ENCODE measurements at places on chromosomes 7 and 10. TPM values are rescaled to one million over a fixed set of nuclear protein-coding genes. Genes with fewer than 3 reads are reported as not detected.

GRCh38 chr7:131955679-131956078 is 399.3 kb upstream of the PODXL start:
- no peaks in the 10 kb centered on the region for H3K36me3 ChIP-seq
- peaks cover 10% of the 10 kb centered on the region for H3K4me1 ChIP-seq
- no peaks in the 10 kb centered on the region for H3K27me3 ChIP-seq
- H3K27ac ChIP-seq: no peak overlapping the region
- DNase-seq: no peak

DNA sequence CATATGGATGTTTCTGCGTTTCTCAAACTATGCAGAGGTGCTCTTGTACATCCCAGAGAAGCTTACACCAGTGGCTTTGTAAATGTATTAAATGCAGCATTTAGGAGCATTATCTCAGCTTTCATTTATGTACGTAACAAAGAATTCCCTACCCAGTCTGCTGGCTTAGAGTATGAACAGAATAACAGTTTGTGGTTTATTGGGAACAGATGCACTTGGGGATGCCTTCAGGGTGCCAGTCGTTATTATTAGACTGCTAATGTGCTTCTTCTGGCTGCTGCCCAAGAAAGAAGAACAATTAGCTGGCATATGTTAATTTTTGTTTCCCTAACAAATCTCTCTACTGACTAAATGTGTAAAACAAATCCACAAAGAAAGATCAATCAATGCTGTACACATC is 241.9 kb downstream of the FOXP2 start:
- no peaks in the 10 kb centered on the region for H3K4me1 ChIP-seq
- H3K27ac ChIP-seq: no peak overlapping the region
- H3K27me3 ChIP-seq: peaks cover 5% of the 10 kb centered on the region
- no peaks in the 10 kb centered on the region for H3K36me3 ChIP-seq
- no peak overlapping the region for H3K4me3 ChIP-seq

DNA sequence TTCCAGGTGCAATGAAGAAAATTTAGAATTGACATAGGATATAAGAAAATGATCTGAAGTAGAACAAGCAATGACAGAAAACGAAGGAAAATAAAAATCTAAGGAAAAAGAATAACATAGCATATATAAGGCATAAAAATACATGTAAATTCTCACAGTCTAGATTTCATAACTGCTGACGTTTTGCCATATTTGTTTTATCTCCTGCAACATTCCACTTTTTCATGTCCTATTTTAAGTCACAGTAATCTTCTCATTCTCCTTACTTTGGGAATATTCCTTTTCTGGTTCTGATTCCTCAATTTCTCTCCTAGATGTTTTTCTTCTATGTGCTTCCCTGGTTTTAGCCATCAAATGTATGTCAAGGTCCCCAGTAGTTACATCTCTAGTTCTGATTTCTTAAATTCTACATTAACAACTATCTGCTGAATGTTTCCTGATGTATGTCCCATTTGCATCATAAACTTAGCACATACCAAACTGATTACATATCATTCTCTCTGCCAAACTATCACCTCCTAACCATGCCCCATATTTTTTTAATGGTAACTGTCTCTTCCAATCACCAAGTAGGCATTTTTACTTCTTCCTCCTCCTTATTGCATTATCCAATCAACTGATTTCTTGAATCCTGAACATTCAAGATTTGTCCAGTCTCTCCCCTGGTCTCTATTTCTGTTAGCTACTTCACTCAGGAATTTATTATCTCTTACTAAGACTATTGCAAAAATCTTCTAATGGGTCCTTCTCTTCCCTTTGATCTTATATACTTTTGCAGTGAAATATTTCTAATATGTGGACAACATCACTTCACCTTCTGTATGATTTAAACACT is 171.3 kb downstream of the DNAJC1 start:
- H3K27me3 ChIP-seq: no peaks in the 10 kb centered on the region
- no peaks in the 10 kb centered on the region for H3K36me3 ChIP-seq
- no peaks in the 10 kb centered on the region for H3K4me1 ChIP-seq
- H3K27ac ChIP-seq: no peak overlapping the region
- no peak overlapping the region for H3K4me3 ChIP-seq

DNA sequence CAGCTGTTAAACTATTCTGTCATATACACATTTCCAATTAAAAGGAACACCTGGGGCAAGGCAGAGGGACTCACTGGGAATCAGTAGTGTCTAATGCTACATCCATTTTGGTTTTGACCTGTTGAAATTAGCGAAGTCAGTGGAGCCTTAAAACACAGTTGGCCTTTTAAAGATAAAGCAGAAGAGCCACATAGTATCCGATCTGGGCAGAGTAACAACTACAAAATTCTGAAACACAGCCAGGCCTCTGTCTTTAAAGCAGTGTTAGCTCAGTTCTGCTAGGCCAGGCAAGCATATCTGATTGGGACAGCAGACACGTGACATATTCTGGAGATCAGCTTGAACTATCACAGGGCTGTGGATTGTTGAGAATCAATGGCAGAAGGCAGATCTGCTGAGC is 117.5 kb upstream of the WNT16 start:
- no peak overlapping the region for H3K27ac ChIP-seq
- no peaks in the 10 kb centered on the region for H3K4me1 ChIP-seq
- no peak for DNase-seq
- no peaks in the 10 kb centered on the region for H3K36me3 ChIP-seq

- H3K4me1 ChIP-seq: peaks cover 10% of the 10 kb centered on the region
- DNase-seq: no peak
- no peaks in the 10 kb centered on the region for H3K36me3 ChIP-seq
- H3K27me3 ChIP-seq: no peaks in the 10 kb centered on the region
Observed at GRCh38 chr7:29091715-29092114, 54.6 kb downstream of the CPVL start.

DNA sequence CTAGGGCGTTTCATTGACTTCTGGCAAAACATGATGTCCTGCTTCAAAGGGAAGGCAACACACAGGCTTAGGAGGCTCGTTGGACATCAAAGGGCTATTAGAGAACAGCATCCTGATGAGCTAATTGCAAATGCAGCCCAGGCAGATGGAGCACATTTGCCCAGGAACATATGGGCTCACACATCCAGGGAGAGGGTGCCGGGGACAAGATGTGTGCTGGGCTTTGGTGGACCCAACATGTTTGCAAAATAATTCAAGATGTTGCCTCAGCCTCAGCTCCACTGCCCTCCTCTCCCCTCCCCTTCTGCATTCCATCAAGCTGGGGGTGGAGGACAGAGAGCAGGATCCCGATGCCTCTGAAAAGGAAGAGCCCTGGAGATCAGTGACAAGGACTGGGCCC is 217.1 kb upstream of the ZMIZ1 start:
- H3K27me3 ChIP-seq: no peaks in the 10 kb centered on the region
- peaks cover 36% of the 10 kb centered on the region for H3K4me1 ChIP-seq
- DNase-seq: no peak
- H3K36me3 ChIP-seq: no peaks in the 10 kb centered on the region

DNA sequence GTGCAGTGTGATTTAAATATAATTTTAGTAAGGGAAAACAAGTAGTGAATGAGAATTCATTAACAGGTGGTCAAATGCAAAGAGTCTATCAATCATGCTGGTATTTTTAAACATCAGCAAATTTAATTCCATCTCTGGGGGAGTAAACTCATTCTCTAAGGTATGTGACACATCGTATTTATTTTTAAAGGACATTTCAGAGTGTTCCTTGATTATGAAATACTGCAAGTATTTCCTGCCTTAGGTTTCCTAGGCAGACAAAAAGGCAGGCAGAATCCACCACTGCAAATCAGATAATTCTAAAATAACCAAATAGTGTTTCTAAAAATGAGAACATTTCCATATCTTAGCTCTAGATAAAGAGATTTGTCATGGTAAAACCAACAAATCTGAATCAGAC is 193.8 kb downstream of the LRRTM3 start:
- no peaks in the 10 kb centered on the region for H3K4me1 ChIP-seq
- H3K27me3 ChIP-seq: no peaks in the 10 kb centered on the region
- DNase-seq: no peak
- no peak overlapping the region for H3K27ac ChIP-seq
- no peak overlapping the region for H3K4me3 ChIP-seq

- no peak overlapping the region for H3K27ac ChIP-seq
- no peaks in the 10 kb centered on the region for H3K4me1 ChIP-seq
- H3K36me3 ChIP-seq: no peaks in the 10 kb centered on the region
- H3K27me3 ChIP-seq: no peaks in the 10 kb centered on the region
- DNase-seq: no peak
- no peak overlapping the region for H3K4me3 ChIP-seq
Observed at GRCh38 chr10:119778776-119779445, 53.1 kb downstream of the INPP5F start.

DNA sequence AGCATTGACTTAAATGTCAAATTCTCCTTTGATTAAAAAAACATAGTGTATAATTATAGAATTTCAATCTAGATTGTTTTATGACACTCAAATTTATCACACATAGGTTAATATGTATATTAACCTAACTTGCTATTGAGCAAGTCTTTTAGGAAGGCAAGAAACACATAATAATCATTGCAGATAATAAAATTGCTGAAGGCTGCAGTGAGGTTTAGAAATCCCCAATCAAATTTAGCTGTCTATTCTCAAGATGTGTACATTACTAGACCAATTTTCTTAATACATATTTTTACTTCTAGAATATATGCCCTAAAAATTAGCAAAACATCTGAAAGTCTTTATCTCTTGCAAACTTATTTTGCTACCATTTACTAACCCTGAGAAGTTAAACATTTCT is 34.9 kb upstream of the SEMA3D start:
- H3K4me1 ChIP-seq: no peaks in the 10 kb centered on the region
- no peak overlapping the region for H3K4me3 ChIP-seq
- H3K27me3 ChIP-seq: no peaks in the 10 kb centered on the region
- H3K36me3 ChIP-seq: no peaks in the 10 kb centered on the region

- no peak for DNase-seq
- no peaks in the 10 kb centered on the region for H3K36me3 ChIP-seq
- H3K4me3 ChIP-seq: no peak overlapping the region
- no peaks in the 10 kb centered on the region for H3K27me3 ChIP-seq
- H3K4me1 ChIP-seq: peaks cover 3% of the 10 kb centered on the region
Observed at GRCh38 chr10:129627442-129627841, 160.4 kb downstream of the MGMT start.

DNA sequence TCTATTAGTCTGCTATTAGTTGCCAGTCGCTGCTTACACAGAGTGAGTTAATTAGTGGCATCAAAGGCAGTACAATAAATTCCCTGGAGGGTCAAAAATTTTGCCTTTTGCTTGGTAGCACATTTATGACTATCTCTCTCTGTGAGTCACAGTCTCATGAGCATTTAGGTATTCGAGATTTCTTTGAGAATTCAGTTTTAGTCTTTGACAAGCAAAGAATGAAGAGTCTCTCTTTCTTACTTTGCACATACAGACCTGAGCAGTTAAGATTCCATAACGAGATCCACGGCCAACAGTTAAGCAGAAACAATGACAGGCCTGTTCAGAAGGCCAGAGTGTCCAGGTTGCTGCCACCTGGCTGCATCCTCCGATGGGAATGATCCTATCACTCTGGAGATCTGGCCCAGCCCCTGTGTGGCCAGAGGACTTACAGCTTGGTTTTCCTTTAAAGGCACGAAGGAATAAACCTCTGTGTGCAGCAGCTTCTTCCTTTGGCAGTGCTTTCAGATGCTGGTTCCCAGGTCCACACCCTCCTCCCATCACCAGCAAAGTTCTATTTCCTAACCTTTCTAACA is 80.6 kb downstream of the GLI3 start:
- H3K36me3 ChIP-seq: no peaks in the 10 kb centered on the region
- peaks cover 25% of the 10 kb centered on the region for H3K4me1 ChIP-seq
- no peak overlapping the region for H3K27ac ChIP-seq

DNA sequence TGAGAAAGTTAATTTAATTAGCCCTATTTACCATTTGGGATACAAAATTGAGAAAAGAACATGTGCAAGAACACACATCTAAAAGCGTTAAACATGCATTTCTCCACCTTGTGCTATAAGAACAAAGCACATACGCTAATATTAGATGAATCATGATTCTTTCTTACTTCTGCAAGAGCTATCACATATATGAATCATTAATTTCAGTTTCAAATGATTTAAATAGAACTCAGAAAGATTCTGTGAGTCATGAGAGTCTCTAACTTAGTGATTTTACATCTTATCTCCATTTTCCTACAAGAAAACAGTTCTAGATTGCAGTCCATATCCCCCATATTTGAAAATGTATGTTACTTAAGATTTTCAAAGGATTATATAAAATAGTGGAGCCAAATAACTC is 173.9 kb downstream of the RNLS start:
- no peak for DNase-seq
- no peak overlapping the region for H3K4me3 ChIP-seq
- H3K36me3 ChIP-seq: no peaks in the 10 kb centered on the region

DNA sequence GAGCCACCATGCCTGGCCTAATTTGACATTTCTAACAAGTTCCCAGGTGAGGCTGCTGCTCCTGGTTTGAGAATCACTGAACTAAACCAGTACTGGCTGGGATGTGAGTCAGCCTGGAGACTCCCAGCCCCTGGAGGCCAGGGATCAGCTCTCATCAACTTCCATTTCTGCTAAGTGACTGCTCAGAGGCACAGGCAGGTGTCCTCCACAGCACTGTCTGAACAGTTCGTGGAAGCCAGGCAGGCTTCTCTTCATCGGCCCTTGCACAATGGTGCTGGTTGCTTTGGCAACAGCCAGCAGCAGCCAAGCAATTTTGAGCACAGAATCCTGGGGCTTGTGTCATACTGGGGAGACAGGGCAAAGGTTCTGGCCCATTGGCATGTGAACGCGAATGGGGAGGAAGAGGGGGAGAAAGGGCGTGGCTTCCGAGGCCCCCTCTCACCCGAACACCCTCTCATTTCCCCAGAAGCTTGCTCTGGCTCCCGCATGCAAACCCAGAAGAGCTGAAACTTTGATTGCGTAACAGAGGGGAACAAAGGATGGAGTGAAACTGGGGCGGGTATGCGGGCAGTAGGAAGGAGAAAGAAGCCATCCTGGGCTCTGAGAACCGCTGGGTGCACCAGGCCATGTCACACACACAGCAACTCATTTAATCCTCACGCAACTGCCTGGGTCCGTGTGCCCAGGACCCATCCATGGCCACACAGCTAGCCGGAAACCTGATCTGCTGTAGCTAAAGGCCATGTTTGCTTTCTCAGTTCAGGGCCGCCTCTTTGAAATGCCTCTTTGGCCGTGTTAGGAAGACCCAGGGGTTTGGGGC is 9.0 kb upstream of the POR start:
- H3K4me1 ChIP-seq: peaks cover 17% of the 10 kb centered on the region
- DNase-seq: peak; percentile 81
- H3K27ac ChIP-seq: peak overlapping the region; percentile 50
- no peaks in the 10 kb centered on the region for H3K36me3 ChIP-seq

GRCh38 chr7:50346545-50347497 is 42.3 kb downstream of the IKZF1 start:
- DNase-seq: no peak
- no peaks in the 10 kb centered on the region for H3K36me3 ChIP-seq
- H3K27me3 ChIP-seq: no peaks in the 10 kb centered on the region
- H3K4me1 ChIP-seq: no peaks in the 10 kb centered on the region
- no peak overlapping the region for H3K27ac ChIP-seq
- no peak overlapping the region for H3K4me3 ChIP-seq

DNA sequence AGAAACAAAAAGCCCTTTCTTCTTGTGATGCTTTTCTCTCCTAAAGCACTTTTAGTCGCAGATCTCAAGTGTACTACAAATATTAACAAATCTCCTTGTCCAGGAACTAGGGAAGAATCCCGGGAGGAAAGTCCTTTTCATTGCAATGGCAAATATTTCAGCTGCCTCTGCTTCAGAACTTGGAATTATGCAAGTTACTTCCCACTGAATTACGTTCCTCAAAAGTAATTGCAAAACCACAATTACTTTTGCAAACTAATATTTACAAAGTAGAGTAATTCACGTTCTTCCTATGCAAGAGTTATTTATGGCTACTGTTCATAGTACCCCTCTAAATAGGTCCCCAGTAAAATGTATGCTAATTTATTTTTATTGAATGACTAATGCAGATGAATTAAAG is 14.5 kb downstream of the PRKCQ start:
- H3K36me3 ChIP-seq: no peaks in the 10 kb centered on the region
- no peak overlapping the region for H3K27ac ChIP-seq
- DNase-seq: no peak
- H3K4me3 ChIP-seq: no peak overlapping the region

Gene GJD4
- 0.20 TPM for total RNA-seq

Gene CAMK1D
- 25.2 TPM for total RNA-seq

Gene UCN3
- total RNA-seq: 0.17 TPM
